Right lung (tissue), 10 donors: ENCODE measurements at places on chromosomes 11 and 22. TPM values are rescaled to one million over a fixed set of nuclear protein-coding genes. Genes with fewer than 3 reads are reported as not detected.

DNA sequence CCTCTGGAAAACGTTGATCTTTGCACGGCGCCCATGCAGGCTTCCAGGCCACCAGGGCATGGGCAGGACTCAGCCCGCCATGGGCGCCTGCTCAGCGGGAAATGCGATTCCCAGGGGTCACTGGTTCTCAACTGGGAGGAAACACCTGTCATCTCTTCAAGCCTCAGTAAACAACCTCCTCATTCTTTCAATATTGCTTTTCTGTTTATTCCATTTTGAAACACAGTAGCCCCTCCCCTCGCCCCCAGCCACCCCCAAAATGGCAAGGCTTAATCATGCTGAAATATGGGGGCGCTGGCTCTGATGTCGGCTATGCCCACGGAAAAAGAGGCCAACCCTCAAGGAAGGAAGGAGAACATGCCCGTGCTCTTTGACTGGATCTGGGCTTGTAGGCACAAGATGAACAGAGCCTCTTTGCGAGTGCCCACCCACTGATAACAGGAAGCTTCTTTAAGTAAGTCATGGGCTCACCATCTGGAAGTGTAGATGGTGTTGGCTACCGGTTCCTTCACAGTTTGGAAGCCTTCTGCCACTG, 594 bp upstream of the POU2AF1 start:
- DNase-seq, result no peak

- no peak for DNase-seq
These were observed 203.4 kb downstream of the CADM1 start for GRCh38 chr11:115300660-115301428.

DNA sequence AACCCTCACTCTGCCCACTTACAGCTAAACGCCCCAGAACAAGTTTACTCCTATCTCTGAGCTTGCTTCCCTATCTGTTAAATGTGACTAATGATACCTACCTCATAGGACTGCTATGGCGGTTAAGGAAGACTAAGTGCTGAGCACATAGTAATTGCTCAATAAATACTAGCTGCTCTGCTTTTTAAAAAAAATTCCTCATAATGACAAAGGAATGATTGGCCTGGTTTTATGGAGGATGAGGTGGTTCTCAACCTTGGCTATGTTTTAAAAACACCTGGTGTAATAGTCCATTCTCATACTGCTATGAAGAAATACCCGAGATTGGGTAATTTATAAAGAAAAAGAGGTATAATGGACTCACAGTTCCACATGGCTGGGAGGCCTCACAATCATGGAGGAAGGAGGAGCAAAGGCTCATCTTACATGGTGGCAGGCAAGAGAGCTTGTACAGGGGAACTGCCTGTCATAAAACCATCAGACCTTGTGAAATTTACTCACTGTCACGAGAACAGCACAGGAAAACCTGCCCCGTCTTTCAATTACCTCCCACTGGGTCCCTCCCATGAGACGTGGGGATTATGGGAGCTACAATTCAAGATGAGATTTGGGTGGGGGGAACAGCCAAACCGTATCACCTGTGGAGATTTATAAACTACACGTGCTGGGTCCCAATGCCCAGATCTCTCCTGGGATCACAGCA, 127.2 kb upstream of the SYT13 start:
- no peak for DNase-seq

GRCh38 chr11:64178203-64178602, 7.8 kb upstream of the STIP1 start:
- no peak for DNase-seq

OR51I2 gene
- not detected for polyA plus RNA-seq

GRCh38 chr22:36928196-36928595, 14.8 kb downstream of the CSF2RB start:
- DNase-seq, result no peak

DNA sequence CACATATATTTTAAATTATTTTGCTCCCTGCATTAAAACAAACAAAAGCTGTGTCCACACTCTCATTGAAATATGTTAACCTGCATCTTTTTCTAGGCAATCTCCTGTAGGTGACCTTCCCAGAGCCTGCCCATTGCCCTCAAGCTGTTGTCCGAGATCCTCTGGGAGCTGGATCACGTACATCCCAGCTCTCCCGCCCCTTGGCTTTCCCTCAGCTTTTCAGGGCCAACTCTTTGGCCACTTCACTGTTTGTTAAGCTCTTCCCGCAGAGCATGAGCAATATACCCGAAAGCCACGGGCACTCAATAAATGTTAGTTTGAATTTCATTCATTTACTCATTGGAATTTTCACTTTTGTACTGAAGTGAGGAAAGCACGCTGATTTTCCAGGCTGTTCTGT, 32.2 kb downstream of the ELMOD1 start:
- DNase-seq, result no peak

DNA sequence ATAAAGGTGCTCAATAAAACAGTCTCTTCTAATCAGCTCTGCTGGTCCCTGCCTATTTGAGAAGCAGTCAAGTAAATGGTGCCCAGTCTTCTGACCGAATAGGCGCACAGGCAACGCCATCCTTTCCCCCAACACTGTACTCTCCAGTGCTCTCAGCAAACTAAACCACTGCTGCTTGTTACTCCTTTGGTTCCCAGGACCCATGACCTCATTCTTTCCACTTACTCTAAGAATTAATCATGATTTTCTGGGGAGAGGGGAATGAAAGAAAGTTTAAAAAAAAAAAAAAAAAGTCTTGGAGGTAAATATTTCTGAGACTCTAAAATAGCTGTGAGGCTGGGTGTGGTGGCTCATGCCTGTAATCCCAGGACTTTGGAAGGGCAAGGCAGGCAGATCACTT, 63.7 kb downstream of the SGSM3 start:
- DNase-seq, result no peak

- no peak for DNase-seq
These were observed 11.7 kb downstream of the MS4A4A start for GRCh38 chr11:60292145-60292544.

GRCh38 chr11:96906476-96906875, 516.7 kb downstream of the JRKL start:
- DNase-seq, result no peak

DNA sequence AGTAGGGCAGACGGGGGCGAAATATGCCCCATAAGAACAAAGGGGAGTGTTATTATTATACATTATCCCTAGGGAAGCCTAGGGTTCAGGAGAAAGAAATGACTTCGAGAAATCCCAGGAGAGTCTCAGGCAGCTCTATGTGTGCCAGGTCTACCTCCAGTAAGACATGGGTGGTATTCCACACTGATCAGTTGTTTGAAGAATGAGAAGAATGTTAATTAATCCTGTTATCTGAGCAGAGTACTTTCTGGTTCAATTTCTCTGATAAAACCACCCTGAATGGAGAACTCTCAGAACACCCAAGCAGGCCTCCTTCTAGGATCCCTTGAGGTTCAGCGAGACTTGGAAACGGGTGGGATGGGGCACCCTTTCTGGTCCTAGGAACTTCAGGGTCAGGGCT, 46.2 kb downstream of the PRR5L start:
- no peak for DNase-seq
